ENCODE measurements at places on chromosomes 7 and 10. TPM values are rescaled to one million over a fixed set of nuclear protein-coding genes. Genes with fewer than 3 reads are reported as not detected.
A peak's percentile ranks its signal among the peaks of the same experiment; 100 is the strongest.

DNA sequence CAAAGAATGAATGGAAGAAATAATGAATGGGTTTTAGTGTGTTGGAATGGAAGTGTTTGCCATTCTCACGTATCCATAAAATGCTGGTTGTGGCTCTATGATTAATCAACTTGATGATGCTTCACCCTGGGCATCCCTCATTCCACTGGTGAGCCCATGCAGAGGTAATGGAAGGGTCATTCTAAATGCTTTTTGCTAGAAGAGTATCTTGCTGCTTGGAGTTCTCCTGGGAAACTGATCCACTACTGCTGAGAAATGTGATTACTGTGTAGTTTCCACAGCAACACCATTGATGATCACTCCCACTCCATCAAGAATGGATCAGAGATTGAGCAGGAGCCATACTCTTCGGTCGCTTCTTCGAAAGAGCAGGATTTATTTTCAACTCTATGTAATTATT is 101.6 kb downstream of the ARL5B start:
- no peak for ATAC-seq

DNA sequence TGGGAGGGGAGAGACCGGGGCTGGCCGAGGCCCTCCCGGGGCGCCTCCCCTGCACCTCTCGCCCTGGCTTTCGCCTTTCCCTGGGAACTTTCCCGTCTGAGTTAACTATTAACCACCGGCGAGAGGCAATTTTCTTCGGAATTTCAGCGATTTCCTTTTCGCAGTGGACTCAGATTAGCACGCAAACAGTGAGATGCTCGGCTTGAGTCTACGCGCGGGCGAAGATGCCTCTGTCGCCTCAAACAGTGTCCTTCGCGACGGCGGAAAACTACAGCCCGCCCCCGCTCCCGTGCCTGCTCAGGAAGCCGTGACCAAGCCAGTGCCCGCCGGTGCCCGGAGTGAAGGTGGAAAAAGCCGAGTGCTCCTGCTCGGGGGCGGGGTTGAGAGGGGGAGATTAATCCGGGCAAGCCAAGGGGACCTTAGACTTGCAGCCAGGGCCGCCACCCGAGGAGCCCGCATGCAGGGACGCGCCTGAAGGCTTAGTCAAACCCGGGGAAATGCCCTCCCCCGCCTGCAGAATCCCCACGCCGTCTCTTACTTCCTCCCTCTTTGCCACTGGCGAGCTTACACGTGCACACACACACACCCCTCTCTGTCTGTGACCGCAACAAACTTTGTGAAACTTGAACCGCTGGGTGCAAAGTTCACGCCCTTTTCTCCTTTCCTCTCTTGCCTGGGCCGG is 14.5 kb upstream of the PAX2 start:
- peak; percentile 71 for ATAC-seq

DNA sequence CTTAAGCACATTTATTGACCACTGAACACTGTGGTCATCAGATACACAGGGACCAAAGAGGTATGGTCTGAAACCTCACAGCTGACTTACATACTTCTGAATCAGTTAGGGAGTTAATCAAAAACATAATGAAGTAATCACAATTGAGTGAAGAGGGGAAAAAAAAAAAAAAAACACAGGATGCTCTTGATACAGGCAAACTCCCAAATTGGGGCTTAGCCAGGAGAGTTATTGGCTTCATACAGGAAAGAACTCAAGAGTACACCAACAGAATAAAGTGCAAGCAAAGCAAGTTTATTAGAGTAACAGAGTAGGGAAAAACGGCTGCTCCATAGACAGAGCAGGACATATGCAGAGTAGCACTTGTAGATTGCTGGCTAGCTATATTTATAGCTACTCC is 917.0 kb downstream of the CNTNAP2 start:
- ATAC-seq, result no peak

DNA sequence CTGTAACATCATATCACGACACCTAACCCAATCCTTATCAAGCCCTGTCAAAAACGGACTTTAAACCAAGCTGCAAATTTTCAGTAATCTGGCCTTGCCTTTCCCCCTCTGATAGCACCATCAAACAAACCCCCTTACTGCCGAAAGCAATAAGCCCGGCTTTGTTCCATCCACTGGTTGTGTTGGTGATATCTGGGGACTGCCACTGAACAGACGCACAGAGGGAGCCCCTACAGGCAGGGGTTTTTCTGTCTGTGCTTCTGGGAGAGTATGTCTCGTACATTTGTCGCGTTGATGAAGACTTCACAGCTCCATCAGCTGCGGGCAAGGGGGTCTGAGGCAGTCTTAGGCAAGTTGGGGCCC is 550 bp upstream of the PLAU start:
- ATAC-seq, result no peak

- ATAC-seq, result no peak
These were observed 25.5 kb downstream of the KLHDC10 start for GRCh38 chr7:130095812-130096211.

- ATAC-seq, result no peak
These were observed 298.5 kb downstream of the NEBL start for GRCh38 chr10:20598590-20598989.

GRCh38 chr10:19014034-19014433 is 34.6 kb upstream of the MALRD1 start:
- no peak for ATAC-seq

DNA sequence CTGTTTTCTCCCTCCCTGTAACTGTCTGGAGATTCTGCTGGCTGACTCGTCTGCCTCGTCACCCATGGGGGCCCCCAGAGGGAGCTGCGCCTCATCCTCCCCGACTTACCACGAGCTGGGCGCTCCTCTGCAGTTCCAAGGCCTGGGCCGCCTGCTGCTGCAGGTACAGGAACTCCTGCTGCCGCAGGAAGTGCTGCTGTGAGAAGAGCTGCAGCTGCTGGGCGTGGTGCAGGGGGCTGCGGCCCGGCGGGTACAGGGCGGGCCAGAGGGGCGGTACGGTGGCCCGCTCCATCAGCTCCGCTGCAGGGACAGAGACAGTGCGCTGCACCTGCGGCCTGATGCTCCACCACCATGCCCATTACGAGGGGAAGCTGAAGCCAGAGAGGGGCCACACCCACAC is 47.7 kb downstream of the TNRC18 start:
- no peak for ATAC-seq

- ATAC-seq, result no peak
These were observed 481.0 kb downstream of the PLXNA4 start for GRCh38 chr7:132095111-132095765.

DNA sequence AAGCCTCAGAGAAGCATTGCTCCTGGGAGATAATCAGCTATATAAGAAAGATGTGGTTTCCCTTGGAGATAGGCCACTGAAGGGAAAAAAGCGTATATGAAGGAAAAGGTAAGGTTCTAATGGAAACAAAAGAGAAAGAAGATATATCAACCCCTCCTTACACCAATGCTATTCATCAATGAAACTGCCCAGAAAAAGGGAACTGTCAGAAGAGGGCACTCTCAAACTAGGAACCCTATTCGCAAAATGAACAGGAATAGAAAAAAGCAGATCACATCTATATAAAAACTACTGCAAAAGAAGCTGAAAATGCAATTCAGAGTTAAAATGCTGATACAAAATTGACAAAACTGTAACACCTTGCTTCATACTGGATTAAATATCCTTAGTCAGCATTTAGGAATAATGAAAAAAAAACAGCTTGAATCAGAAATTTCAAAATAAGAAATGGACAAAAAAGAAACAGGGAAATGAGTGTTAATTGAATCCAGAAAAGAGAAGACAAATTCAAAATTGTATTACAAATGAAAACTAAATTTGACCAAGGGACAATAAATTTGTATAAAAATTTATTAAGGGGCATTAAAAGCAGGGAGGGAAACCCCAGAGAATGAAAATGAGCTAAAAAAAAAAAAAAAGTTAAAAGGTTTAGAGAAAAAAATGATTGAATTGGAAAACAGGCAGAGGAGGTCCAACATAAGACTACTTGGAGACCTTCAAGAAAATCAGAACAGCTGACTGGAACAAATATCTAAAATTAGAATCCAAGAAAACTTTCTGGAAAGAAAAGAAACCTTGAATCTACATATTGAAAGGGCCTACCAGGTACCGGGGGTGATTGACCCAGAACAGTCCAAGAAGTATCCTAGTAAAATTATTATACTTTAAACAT is 17.9 kb downstream of the NHLRC2 start:
- ATAC-seq, result no peak

DNA sequence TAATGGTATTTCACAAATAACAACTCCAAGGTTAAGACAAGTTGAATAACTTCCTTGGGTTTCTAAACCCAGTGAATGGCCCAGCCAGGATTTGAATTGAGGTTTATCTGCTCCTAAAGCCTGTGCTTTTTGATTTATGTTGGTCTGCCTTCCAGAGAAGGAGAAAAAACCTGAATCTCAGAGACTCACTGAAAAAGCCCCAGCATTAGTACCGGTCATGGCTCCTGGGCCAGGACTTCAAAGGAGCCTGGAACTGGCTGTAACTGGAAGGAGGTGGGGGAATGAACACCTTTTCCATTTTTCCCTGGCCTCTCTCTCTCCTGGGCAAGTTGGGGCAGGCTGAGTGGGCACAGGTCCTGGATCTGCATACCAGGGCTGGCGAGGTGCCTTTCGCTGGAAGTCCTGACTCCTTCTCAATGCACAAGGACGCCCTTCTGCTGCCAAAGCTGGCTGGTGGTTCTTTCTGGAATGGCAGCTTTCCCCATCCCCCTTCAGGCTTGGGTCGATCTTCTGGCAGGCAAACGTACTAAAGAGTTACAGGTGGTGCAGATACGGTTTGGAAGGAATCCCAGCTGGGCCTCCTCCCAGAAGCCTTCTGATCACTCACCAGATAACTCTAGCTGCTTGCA is 268.2 kb downstream of the PTEN start:
- peak; percentile 91 for ATAC-seq

DNA sequence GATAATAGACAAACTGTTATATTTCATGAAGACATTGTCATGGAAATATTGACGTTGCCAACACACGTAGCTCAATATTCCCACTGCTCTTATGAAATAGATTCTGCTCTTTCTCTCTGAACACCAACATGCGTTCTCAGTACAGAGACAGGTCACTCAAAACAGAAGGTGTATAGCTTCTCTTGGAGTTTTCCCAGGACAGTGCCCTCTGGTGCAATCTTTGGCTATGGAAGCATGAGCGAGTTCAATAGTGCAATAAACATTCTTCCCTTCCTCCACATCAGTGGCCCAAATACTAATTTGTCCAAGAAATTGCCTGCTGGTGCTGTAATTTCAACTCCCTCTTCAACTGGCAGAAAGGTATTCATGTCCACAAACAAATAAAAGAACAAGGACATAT is 145.3 kb downstream of the MAGI2 start:
- no peak for ATAC-seq

- ATAC-seq, result peak; percentile 19
These were observed 3.6 kb downstream of the HOXA13 start for GRCh38 chr7:27196287-27196767.

DNA sequence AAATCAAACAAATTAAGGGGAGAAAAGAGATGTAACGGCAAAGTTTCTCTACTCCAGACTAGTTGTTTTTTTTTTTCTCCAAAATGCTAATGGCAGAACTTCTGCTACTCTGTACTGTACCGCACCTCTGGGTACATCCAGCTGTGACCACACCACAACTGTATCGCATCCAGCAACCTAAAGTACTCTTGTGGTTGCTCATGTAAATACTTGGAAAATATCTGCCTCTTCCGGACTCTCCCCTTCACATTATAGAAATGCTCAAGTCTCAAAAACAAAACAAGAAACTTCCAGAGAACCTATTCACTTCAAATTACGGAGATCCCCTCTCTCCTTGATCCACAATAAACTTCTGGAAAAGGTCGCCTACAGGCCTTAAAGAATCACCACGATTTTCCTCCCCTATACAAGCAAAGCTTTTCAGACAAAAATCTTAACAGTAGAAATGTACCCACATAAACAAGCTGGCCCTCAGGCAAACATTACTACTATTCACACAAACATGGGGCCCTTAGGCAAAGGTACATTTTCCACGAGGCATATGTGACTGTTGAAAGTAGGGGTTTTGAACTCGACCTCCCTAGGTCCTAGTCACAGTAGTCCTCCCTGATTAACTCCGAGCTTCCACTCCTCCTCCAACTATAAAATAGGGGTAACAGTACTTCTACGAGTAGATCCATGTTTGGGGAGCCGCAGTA is 222.9 kb upstream of the MKLN1 start:
- ATAC-seq, result no peak

- no peak for ATAC-seq
These were observed 98.4 kb downstream of the ADARB2 start for GRCh38 chr10:1638889-1639419.

- no peak for ATAC-seq
These were observed 716.5 kb upstream of the GRM3 start for GRCh38 chr7:85927226-85927625.

DNA sequence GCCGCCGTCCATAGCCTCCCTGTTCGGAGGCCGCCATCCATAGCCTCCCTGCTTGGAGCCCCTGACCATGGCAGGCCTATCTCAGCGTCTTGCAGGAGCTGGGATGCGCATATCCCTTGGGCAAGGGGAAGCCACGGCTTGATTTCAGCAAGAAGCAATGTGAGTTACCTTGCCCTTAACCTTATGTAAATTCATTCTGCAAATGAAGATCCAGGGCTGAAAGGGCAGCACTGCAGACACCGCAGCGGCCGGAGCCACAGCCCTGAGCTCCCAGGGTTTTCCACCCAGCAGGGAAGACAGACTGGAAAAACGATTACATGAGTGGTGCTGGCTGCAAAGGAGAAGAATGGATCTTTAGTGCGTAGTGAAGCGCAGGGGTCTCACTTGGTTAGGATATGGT is 95.8 kb downstream of the SEC61G start:
- no peak for ATAC-seq

GRCh38 chr10:59678884-59679301 is 30.8 kb downstream of the SLC16A9 start:
- ATAC-seq, result peak; percentile 96

DNA sequence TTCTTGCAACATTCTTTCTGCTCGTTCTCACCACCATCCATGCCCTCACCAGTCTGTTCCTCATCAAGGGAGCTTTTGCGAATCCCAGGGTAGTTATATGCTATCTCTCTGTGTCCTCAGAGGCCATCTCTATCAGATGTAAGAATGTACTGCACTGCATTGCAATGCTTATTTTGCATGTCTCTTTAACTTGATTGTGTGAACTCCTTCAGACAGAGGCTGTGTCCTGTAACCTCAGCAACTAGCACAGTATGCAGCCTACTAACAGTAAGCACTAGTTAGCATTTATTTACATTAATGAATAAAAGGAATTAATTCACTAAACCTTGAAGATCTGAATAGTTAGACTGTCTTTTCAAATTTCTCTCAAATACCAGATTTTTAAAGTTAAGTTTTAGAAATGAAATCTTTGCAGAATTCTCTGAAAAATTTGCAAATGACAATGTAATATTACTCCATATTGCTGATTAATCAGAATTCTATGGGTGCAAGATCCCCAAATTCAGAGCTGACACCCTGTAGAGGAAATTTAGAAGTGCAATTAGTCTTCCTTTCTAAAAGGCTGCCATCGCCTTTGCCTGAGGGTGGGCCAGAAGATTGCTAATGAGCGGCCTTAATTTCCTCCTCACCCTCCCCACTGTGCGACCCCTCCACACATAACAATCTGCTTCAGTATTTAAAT is 10.3 kb upstream of the LHFPL3 start:
- no peak for ATAC-seq

Gene ACTR1A
- 67.3 TPM for total RNA-seq

Gene PTTG1IP2
- total RNA-seq, result not detected

Gene DLX5
- total RNA-seq, result 3.5 TPM

Gene ATRNL1
- 1.3 TPM for total RNA-seq

Gene TMEM60
- total RNA-seq, result 5.9 TPM

Gene NYAP1
- total RNA-seq, result 0.16 TPM

Gene PCDH15
- not detected for total RNA-seq

Gene SLC26A5
- total RNA-seq, result not detected

Gene CALML5
- 16.6 TPM for total RNA-seq

Gene GALNT17
- total RNA-seq, result 0.36 TPM

Gene ZNF655
- 49.9 TPM for total RNA-seq

Gene ABCB1
- 2.7 TPM for total RNA-seq

Gene TSPAN15
- total RNA-seq, result 3.4 TPM

Gene FOXI2
- total RNA-seq, result 0.32 TPM
